CD4-positive, alpha-beta T cell treated with Interleukin-10 for 1 hour (primary cell): ENCODE measurements at places on chromosomes 7 and 10.
A peak's percentile ranks its signal among the peaks of the same experiment; 100 is the strongest.

DNA sequence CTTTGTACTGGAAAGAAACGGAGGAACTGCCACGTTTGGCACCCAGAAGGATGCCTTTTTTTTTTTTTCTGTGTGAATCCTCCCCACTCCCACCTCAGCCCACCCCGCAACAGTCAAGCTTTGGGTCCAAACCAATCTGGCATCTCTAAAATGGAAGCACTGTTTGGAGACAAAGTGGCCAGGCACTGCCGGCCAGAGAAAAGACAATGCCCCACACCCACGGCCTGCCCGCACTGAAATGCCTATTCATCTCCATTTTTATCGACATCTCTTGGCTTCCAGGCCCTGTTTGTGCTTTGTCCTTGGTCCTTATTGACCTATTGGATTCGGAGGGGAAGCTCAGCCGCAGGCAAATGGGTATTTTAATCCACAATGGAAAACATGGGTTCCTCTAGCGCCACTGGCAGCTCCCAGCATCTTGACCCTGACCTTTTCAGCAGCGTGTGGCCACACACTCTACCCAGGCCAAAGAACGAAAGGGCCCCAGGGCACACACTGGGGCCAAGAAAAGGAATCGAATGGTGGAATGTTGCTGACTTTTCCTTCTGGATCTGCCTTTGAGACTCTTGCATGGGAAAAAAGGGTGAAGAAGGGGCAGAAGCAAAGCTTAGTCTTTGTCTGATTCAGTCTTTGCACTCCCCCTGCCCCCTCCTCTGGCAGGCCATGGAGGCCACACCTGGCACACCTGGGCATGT is 162.6 kb upstream of the CDCA7L start:
- no peak for DNase-seq

GRCh38 chr7:107615910-107616680 is 36.0 kb downstream of the BCAP29 start:
- DNase-seq = no peak

DNA sequence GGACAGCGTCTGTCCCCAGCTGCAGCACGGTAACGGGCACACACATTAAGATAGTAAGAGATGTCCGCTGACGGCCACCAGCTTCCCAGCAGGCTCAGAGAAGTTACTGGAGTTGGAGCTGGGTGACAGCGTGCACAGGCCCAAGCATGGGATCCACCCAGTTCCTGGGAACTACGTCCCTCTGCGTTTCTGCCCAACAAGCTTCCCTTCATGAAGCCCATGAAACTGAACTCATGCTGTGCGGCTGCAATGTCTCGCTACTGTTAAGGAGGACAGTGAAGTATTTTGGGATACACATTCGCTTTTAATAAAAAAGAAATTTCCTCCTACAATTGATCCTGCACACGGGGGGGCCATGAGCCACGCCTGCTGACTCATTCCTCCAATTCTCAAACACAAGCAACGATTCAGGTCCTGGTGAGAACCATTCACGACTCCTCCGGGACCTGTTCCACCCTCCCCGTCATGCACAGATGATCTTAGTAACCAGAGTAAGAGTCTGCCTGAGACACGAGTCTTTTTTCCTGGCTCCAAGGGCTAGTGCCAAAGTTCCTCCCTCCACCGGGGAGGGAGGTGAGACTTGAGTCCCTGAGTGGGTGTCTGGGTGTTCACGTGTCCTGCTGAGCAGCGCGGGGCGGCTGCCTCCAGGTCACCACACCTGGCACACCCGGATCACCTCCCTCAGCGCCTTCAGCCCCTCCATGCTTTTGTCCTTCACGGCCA is 2.6 kb downstream of the PSMG3 start:
- no peak for DNase-seq

- no peak for DNase-seq
These were observed 188.3 kb upstream of the STK17A start for GRCh38 chr7:43394441-43395130.

DNA sequence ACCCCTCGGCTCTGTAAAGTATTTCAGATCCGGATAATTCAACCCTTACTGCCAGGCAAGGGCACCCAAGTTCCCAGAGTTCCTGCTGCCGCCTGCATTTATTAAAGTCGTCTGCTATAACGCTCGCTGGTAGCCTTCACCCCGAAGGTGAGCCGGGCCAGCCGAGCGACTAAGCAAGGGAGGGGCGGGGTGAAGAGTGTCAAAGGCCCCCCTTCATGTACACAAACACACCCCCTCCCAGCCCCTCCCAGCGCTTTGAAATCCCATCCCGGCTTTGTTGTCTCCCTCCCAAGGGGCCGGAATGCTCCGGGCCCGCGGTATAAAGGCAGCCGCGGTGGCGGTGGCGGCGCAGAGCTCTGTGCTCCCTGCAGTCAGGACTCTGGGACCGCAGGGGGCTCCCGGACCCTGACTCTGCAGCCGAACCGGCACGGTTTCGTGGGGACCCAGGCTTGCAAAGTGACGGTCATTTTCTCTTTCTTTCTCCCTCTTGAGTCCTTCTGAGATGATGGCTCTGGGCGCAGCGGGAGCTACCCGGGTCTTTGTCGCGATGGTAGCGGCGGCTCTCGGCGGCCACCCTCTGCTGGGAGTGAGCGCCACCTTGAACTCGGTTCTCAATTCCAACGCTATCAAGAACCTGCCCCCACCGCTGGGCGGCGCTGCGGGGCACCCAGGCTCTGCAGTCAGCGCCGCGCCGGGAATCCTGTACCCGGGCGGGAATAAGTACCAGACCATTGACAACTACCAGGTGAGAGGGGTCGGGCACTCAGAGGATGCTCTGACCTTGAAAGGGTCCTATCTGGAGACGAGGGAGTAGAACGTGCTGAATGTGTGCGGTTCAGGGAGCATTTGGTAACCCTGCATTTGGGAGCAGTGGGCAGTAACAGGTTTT is at the start of gene DKK1:
TSS of gene DKK1 (plus strand) at position 349 of the 889 bp plus-strand sequence. CDS start at position 503, 154 bp downstream.
- DNase-seq = no peak

- no peak for DNase-seq
These were observed 52.5 kb downstream of the ADCYAP1R1 start for GRCh38 chr7:31104361-31105255.

- DNase-seq = no peak
These were observed 72.8 kb downstream of the GNA12 start for GRCh38 chr7:2771274-2771731.

DNA sequence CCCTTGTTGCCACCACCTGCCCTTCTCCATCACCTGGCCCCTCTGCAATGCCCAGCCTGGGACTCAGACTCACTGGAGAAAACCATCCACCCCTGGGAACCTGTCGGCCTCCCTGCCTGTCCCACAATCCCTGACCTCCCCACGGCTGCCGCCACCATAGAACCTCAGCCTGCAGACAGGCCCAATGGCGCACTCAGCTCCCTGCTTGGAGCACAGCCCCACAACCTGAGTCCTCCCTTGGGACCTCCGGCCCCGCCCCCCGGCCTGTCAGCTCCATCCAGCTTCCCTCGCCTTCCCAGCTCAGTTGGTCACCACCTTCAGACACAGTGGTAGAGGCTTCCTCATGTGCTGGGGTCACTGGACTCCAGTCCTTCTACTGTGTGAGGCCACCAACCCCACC is 41.1 kb downstream of the PARP12 start:
- no peak for DNase-seq

- no peak for DNase-seq
These were observed 1139.4 kb downstream of the XPNPEP1 start for GRCh38 chr10:108783897-108784296.

DNA sequence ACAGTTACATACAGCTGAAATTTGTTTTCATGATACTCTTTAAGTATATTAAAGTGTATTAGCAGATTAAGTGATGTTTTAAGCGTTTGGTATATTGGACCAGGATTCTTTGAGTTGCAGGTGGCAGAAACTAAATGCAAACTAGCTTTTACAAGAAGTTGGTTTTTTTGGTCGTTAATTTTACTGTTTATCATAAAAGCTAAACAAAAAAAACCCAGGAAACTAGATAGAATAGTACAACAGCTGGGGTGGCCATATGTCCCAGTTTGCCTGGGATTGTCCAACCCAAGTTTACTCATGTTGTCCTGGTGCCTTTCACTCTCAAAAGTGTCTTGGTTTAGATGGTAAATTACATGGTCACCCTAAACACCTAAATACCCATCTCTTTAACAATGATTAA is 108.7 kb downstream of the PHTF2 start:
- no peak for DNase-seq

- DNase-seq = no peak
These were observed 38.5 kb upstream of the LOXL4 start for GRCh38 chr10:98306501-98306900.

DNA sequence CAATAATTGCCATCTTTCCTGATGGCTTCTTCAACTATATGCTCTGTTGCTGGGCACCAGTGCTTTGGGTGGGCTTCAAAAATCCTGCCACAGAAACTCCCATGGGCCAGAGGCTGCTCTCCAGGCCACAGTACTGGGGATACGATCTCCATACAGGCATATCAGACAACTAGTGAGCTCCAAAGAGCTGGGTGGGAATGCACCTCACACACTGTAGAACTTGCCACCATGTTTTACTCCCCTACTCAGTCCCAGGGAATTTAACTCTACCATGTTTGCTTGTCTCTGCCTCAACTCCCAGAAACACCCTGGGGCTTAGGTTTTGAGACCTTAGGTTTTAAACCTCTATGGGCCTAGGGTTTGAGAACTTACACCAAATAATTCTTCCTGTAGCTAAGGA is 20.5 kb upstream of the TRUB1 start:
- no peak for DNase-seq

GRCh38 chr7:142375710-142376313 is 118.0 kb upstream of the PRSS58 start:
- DNase-seq = peak; percentile 19

GRCh38 chr10:43227911-43228782 is 38.7 kb downstream of the RASGEF1A start:
- no peak for DNase-seq

GRCh38 chr10:97849687-97850402 is at the start of gene GOLGA7B:
Gene GOLGA7B, plus strand, starts transcription at chr10:97849843. Its CDS starts 461 bp downstream, at chr10:97850304.
- DNase-seq = peak; percentile 64

- DNase-seq = no peak
These were observed 22.4 kb upstream of the OR2A5 start for GRCh38 chr7:144026203-144026883.

- peak; percentile 43 for DNase-seq
These were observed 50.2 kb upstream of the GNA12 start for GRCh38 chr7:2894118-2894940.
